ENCODE measurements at places on chromosomes 5 and 9. TPM values are rescaled to one million over a fixed set of nuclear protein-coding genes. Genes with fewer than 3 reads are reported as not detected.

Gene HEMGN
- total RNA-seq, result not detected

Gene OLFML2A
- total RNA-seq, result 38.0 TPM

Gene BTNL9
- 37.8 TPM for total RNA-seq

Gene RORB
- 7.0 TPM for total RNA-seq

Gene HAVCR1
- 0.17 TPM for total RNA-seq

Gene TMEM203
- 43.3 TPM for total RNA-seq
